ENCODE measurements at places on chromosomes 7 and 10. TPM values are rescaled to one million over a fixed set of nuclear protein-coding genes. Genes with fewer than 3 reads are reported as not detected.

GIMAP2 gene
- 44.1 TPM for total RNA-seq

SP8 gene
- total RNA-seq: not detected

SLC18A3 gene
- not detected for total RNA-seq

LOXL4 gene
- total RNA-seq: not detected
